ENCODE measurements at places on chromosomes 13 and 19.

DNA sequence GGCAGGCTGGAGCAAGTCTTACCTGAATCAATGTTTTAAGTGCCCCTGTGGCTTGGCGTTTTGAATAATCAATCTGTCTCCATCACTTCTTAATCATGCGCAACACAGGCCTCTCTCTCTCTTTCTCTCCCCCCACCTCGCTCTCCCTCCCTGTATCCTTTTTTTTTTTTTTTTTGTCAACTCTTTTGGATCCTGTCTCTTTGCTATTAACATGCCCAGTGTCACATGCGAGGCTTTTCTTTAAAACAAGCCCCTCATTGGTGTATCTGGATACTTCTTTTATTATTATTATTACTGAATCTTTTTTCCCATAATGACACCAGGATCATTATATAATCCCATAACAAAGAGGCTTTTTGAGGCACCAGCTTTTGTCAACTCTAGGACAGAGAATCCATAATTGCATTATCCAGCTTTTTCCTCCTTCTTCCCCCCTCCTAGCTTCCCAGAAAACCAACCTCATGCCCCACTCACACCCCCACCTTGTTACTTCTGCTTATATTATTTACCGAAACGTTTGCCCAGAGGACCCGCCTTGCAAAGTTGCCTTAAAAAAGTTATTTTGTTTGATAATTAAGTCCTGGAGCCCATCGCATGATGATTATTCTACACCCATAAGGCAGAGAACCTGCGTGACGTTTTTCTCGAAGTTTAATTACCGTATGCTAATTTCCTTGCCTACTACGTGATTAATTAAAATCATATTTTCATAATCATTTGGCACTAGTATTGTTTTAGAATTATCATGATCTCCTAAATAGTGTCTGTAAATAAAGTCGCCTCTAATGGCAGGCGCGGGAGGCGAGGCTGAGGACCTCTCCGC, 148.1 kb upstream of the ZNF536 start:
- no peak for DNase-seq

DNA sequence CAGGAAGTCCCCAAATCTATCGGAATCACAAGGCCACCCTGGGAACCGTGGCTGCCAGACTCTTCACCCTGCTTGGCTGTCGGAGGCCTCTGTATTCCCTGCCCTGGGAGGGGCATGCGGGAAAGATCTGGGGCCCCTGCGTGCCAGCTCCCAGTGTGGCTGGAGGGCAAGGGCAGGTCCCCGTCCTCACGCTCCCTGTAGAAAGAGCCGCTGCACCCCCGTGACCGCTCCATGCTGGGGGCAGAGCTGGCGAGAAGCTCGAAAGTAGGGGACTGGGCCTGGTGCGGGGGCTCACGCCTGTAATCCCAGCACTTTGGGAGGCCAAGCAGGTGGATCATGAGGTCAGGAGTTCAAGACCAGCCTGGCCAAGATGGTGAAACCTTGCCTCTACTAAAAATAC, 208.4 kb upstream of the SOX1 start:
- no peak for DNase-seq

DNA sequence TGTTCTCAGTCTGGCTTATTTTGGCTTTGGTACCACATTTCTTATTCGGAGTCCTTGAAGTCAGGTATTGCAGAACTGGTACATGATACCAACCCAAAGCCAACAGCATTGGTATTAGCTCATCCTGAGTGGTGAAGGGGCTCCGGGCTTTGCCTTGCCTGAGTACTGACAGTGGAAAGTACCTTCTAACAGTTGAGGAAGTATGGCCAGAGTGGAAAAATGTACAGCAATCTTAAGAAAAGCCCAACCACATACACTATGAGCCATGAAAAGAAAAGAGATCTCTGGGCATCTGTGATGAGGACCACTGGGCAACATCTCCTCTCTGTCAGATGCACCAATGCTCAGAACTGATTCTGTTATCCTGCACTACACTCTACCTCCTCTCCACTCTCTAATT, 8.3 kb downstream of the LCP1 start:
- DNase-seq: no peak

- no peak for DNase-seq
Observed at GRCh38 chr13:19148561-19148960, 33.1 kb downstream of the TUBA3C start.

DNA sequence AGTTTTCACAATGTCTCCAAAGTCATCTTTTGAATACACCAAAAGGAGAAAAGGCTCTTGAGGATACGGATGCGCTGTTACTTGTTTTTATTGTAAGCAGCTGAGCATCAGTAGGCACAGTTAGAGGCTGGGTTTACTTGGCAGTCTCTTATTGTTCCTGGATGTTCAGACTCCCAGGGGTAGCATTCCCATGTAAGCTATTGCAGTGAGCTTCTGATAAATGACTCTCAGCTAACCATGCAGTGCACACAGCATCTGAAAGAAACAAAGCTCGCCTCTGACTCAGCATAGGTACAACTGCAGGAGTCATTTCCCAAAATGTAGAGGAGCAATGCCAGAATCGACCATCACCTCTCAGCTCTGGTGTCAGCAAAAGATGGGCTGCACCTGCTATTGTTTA, 84.8 kb downstream of the DCT start:
- DNase-seq: no peak

GRCh38 chr19:33875071-33875470, 78.4 kb downstream of the KCTD15 start:
- no peak for DNase-seq

GRCh38 chr19:28359431-28360414, 853.2 kb downstream of the UQCRFS1 start:
- DNase-seq: no peak

- no peak for DNase-seq
Observed at GRCh38 chr19:28644169-28644775, 568.7 kb downstream of the UQCRFS1 start.

DNA sequence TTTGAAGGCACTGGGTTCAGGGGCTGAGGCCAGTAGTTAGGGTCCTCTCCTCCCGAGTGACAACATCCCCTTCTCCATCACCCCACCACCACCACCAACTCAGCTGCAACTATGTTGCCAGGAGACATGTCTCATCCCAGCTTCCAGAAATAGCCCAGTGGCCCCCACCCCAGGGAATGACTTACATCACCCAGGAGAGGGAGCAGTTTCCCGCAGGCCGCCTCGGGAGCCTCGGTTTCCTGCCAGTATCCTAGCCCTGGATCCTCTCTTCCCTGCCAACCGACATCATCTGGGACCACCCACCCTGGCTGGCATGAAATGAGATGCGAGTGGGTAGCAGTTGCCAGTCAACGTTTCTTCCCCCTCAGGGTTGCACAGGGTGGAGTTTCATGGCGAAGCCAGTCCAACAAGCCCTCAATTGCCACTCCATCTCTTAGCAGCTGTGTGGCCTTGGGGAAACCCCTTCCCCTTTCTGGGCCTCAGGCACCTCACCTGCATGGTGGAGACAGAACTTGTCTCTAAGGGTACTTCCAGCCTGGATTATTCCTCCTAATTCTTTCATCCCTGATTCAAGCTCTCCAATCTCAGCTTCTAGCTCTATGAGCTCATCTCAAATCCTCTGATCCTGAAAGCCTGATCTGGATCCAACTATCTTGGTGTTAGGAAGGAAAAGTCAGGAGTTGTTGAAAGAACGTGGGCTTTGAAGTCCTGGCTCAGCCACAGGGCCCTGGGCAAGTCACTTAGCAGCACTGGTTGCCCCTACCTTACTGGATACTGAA, 3.9 kb upstream of the GSK3A start:
- DNase-seq: peak; percentile 20

DNA sequence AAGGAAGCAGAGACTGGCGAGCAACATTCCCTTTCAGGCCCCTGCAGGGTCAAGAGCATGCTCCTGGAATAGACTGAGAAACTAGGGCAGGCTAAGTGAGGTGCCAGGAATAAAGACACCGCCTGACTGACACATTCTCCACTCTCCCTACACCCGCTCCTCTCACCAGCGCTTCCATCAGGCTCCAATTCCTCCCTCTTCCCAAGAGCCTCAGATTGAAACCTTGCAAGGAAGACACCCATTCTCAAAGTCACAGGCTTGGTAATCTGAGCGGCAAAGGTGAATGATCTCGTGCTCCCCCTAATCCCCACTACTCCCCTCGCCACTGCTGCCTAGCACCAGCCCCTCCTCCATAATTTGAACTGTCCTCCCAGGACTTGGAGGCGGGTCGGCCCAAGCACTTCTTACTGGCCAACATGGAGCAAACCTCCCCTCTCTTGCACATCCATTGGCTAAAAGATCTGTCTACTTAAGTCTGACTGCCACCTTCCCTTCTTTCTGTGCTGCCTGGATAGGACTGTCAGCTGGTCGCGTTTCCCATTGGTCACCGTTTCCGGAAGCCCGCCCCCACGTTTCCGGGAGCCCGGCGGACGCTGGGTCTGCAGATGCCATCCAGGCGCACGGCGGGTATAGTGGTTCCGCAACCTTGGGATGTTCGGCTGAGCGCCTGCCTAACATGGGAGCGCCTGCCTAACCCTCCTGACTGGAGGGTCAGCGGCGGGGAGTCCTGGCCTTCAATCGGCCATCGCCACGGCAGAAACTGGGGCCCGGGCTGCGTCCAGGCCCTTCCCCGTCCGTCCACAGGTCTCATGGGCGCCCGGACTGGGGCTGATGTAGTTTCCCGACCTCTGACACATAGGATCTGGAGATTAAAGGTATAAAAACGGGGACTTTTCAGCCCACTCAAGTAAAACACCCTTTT, 33.6 kb downstream of the ZNF383 start:
- peak; percentile 98 for DNase-seq

- no peak for DNase-seq
Observed at GRCh38 chr13:50226515-50227155, 211.4 kb downstream of the KCNRG start.

- no peak for DNase-seq
Observed at GRCh38 chr13:111202745-111203144, 87.6 kb downstream of the ARHGEF7 start.
